Putamen (tissue), 1 donor: ENCODE measurements at places on chromosomes 1 and 21.

DNA sequence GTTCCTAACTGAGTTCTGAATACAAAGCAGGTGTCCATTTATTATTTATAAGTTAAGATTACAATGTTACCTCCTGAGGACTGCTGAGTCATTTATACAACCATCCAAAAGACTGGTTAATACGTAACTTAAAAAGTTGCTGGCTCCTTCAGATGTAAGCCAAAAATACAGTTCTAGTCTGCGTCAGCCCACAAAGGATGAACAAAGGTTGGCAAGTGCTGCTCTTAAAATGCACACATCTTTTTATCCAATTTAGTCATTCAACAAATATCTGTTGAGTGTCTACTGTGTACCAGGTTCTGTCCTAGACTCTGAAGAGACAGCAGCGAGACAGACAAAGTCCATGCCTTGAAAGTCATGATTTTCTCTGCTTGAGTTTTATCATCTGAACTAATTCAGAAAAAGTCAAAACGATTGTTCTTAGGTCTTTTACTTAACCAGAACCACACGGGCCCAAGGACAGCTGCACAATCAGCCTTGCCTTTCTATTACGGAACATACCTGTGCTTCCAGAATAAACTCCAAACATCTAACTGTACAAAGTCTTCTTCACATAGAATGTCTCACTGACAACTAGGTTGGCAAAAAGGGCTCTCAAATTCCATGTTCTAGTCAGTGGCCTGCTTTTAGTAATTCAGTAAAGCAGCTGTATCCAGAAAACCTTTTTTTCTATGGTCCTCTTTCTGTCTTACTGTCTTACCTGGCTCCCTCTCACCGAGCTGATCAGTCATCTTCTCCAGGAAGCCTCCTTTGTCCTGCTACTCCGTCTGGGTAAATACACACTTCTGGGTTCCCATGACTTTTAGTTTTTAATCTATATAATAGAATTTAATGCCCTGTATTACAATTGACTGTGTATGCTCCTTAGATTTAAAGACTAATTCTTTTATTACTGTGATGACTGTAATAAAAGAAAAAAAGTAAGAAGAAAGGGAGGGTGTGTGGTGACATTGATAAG, 15.5 kb upstream of the CNN3 start:
- DNase-seq = no peak

- DNase-seq = no peak
Observed at GRCh38 chr1:172089768-172090510, 248.6 kb downstream of the DNM3 start.

DNA sequence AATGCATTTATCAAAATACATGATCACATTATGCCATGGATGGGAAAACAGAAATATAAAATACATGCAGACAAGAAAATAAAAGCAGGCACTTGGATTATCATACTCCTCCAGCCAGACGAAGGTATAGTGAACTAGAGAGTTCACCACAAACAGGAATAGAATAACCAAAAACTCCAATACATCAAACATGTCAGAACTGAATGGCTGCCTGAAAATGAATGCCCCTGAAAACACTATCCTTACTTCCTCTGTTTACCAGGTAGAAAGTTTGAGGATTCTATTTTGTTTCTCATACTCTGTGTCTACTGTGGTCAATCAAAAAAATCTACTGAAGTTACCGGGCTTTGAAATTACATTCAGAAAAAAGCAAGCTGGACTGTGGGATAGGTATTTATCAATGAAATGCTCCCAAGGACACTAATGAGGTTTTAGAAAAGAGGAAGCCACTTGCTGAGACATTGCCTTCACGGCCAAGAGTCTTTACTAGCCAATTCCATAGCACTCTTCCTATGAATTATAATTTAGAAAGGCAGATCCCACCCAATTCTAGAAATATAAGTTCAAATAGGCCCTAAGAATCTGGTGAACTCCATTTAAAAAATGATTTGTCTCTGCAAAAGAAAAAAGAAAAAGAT, 197.7 kb downstream of the SMYD3 start:
- no peak for DNase-seq

- no peak for DNase-seq
Observed at GRCh38 chr1:221254813-221255212, 375.6 kb downstream of the HLX start.

- no peak for DNase-seq
Observed at GRCh38 chr1:230352537-230352936, 73.6 kb downstream of the PGBD5 start.

DNA sequence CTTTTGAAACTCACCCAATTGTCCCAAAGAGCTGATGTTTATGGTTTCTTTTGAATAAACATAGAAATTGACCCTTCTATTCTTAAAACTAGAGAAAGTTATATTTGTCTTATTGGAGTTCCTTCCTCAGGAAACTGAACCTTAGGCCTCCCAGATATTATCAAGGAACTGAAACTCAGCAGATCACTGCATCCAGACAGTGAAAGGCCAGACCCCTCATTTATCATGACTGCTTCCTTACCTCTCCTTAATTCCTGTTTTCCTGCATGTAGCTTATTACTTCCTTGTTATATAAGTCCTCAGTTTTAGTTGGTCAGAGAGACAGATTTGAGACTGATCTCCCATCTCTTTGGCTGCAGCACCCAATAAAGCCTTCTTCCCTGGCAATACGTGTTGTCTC, 27.5 kb downstream of the SLC22A15 start:
- no peak for DNase-seq

DNA sequence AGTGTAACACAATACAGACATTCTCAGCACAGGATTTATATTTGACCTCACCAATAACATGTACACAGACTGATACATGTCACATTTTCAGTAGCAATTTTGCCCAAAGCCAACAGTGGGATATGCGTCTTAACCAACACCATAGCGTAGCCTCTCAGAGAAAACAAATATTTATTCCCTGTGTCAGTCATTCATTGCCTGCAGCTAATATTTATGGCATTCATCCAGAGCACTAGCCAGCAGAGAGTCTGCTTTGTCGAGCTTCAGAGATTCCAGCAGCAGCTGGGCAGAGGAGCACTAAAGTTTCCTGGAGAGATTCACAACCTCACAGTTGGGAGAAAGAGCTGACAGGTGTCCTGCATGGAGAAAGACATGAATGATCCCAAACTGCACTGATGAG, 400.7 kb upstream of the DAB1 start:
- DNase-seq = no peak

DNA sequence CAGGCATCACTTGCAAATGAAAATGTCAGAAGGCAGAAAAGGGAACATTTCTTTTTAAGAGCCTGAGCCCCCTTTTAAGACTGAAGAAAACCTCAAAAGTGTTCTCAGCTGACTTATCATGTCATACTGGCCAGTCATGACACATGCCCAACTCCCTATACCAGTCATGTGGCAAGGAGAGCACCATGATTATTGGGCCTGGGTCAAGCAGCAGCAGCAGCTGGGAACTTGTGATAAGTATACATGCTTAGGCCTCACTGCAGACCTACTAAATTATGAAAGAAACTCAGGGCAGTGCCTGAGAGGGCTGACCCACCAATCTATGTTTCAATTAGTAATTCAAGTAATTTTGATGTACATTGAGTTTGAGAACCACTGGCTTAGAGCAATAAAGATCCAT, 8.6 kb downstream of the RO60 start:
- no peak for DNase-seq

- no peak for DNase-seq
Observed at GRCh38 chr1:20785907-20786252, 1.2 kb downstream of the HP1BP3 start.

- no peak for DNase-seq
Observed at GRCh38 chr1:16224472-16224871, 12.0 kb upstream of the ARHGEF19 start.

- DNase-seq = no peak
Observed at GRCh38 chr1:180893614-180894013, 19.1 kb upstream of the KIAA1614 start.

DNA sequence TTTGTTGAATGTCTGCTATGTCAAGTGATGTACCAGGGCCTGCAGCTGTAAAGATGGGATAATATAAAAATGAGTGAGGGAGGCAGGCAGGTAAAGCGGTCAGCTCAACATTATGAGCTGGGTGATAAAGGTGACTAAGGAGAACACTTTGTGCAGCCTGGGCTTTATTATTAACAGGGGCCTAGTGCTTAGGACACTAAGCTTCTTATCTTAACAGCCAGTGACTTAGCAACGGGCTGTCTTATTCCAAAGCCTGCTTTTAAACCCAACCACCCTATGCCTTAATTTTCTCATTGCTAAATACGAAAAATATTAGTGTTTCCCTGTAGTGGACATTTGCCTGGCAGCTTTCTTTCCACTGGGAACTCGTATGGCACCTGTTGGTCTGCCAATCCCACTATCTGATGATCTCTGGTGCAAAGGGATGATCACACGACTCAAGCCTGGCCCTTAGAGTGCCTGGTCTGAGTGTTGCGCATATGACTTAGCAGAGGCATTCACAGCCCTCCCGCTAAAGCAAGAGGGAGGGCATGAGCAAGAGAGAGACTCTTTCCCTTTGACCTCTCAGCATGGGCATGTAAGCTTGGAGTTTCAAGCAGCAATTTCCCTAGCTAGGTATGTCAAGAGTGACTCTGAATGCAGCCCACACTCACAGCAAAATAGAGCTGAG, 98.6 kb upstream of the PAPPA2 start:
- DNase-seq = no peak

DNA sequence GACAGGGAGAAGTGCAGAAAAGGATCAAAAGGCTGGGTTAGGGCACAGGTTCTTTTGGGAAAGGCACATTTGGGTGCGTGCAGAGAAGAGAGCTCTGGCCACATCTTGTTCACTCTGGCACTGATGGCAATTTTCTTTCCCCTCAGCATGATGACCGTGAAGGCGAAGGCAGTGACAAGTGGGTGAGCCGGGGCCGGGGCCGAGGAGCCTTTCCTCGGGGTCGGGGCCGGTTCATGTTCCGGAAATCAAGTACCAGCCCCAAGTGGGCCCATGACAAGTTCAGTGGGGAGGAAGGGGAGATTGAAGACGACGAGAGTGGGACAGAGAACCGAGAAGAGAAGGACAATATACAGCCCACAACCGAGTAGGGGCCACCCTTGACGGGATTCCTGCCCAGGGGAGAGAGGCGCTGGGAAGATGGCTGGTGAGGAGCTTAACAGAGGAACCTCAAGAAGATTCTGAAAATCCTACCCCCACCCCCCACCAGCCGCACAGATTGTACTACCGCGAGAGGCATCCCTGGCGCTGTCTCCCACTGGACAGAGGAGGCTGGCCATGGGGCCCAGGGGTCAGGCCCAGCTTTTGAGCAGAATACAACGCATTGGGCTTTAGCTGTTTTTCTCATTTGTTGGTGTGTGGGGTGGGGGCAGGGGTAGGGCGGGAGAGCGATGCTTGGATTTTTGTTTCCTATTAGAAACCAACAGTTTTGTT, 2.4 kb upstream of the SH3D21 start:
- DNase-seq = no peak

GRCh38 chr21:44949161-44949778, 9.4 kb downstream of the SLX9 start:
- no peak for DNase-seq
